ENCODE measurements at places on chromosomes 2 and 18.
A peak's percentile ranks its signal among the peaks of the same experiment; 100 is the strongest.

DNA sequence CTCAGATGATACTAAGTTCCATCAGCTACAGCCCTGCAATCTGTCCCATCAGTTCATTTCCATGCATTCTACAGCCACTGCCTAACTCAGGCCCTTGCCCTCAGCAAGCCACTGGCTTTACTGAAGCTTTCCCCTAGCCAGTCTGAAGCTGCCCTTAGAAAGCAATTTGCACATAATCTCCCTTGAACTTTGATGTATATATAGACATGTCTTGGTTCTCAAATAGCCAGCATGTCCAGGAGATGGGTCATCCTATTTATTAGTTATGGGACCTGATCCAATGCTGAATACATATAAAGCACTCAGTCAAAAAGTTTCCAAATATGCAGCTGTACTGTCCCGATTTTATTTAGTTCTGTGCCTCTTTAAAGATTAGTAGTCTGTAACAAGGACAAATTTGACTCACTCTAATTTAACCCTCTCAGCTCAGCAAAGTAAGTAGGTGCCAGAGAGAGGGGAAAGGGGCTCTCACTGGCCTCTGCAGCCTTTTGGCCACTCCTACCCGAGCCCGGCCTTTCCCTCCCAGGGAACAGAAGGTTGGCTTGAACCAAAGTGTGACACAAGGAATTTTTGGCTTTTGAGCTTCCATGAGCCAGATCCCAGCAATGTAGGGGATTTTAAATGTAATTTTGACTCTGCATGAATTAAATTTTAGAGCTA lies 70.7 kb downstream of the CCDC93 start:
- DNase-seq: peak; percentile 77

- no peak for DNase-seq
These were observed 61.6 kb upstream of the HPCAL1 start for GRCh38 chr2:10240911-10241610.

GRCh38 chr2:224059178-224059577 lies 20.1 kb upstream of the SERPINE2 start:
- no peak for DNase-seq

DNA sequence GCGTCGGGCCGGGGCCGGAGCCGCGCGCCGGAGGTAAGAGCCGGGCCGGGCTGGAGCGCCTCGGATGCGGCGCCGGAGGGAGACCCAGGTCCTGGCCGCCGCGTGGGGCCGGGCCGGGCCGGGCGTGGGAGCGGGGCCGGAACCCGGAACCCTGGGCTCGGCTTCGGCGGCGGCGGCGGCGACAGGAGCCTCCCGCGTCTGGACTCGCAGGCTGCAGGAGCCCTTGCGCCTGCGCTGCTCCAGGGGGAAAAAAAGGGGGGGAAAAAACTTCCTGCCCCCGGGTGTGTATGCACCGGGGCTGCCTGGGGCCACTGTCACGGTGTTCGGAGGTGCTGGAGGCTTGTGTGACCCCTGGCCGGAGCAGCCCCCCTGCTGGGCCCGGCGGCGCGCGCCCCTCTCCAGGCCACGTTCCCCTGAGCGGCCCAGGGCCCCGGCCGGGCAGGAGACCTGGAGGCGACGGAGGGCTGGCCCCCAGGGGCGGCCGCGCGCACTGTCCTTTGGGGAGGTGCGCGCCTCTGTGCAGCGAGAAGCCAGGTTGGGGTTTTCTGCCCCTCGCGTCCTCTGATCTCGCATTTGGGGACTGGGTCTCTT lies 864 bp downstream of the KLHL29 start:
- DNase-seq: no peak

DNA sequence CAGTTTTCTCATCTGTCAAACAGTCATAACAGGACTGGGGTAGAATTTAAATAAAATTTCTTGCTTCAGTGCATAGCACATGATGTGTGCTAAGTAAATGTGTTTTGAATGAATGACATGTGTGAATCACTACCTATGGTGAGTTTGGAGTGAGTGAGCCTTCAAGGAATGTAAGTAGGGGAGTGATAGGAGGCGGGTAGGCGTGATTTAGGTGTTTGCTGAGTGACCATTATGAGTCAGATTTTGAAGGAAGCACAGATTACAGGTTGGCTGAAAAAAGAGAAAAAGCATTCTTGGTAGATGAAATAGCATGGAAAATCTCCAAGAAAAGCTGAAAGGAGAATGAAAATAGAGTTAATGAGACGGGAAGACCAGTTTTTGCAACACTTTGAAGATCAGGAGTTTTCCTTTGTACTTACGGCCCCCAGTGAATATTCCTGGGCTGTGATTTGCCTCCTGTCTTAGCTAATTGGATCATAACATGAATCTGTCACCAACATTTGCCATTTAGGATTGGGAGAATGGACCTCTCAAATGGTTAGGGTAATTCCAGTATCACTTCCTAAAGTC lies 136.9 kb upstream of the GATA6 start:
- DNase-seq: peak; percentile 72

DNA sequence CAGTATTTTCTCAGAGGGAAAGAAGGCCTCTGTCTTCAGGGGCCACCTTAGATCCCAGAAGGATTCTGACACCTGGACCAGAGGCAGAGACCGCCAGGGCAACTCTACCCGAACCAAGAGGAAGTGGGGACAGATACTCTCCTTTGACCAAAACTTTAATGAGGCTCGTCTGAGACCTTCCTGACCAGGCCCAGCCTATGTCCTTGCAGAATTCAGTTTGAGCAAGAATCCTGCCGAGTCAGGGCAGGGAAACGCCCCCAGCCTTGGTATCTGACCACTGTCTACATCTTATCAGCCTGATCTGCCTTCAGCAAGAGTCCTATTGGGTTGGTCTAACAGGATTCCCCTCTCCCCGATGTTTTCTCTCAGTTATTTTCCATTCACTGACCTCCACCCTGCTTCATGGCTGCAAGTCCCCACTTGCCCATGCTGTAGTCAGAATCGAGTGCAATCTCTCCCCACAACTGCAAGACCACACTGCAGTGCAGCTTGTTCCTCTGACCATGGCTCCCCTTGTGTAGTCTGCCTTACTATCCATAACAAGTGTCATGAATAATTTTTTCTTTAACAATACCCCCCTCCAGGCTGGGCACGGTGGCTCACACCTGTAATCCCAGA lies 95.0 kb downstream of the MSH2 start:
- DNase-seq: no peak

- no peak for DNase-seq
These were observed 92.0 kb downstream of the LRP1B start for GRCh38 chr2:142038826-142039225.

DNA sequence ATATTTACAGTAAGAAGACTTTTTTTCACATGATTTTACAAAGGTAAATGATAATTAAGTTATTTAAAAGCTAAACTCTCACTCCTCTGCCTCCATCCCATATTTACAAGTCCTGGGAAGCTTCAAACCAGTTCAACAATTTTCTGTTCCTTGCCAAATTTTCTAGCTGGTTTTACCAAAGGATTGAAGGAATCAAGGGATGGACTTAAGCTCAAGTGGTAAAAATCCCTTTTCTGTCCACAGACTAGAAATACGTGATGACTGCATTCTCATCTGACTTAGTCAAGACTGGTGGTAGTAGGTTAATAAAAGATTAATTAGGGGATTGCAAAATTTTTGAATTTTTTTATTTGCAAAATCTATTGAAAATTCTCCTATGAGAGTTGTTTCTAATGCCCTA lies 297.3 kb downstream of the MTX2 start:
- peak; percentile 10 for DNase-seq

GRCh38 chr2:12180031-12180430 lies 433.6 kb downstream of the LPIN1 start:
- DNase-seq: no peak

DNA sequence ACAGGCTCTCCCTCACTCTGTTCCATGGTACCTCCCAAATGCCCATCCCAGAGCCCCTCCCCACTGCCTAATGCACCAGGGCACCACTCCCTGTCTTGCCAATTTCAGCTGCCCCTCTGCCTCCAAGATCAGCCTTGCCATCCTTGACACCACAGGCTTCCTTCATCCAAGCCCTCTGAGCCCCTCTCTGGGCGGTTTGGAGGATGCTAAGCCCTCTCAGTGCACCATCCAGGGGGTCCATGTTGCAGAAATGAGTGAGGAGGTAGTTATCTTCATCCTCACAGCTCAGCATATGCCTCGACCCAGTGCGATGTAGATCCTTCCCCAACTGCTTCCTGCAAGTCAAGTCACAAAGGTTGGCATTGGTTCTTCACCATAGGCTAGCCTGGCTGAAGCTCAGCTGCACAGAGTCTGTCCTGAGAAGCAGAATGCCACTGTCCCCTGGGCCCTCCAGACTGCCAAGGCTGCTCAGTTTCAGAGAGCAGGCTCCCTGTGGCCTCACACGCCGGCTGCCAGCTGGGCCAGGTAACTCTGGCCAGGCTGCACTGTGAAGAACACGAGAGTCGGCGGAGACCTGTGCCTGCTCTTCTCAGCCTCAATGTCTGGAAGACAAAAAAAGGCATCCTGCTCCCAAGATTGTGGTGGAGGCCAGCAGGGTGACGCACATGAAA lies 9.9 kb upstream of the MAP3K2 start:
- DNase-seq: no peak

GRCh38 chr18:13377496-13377895 lies 158.9 kb downstream of the LDLRAD4 start:
- DNase-seq: no peak

GRCh38 chr18:30903566-30903965 lies 139.0 kb downstream of the DSC3 start:
- no peak for DNase-seq

GRCh38 chr2:54206596-54206995 lies 49.4 kb downstream of the TSPYL6 start:
- peak; percentile 13 for DNase-seq

DNA sequence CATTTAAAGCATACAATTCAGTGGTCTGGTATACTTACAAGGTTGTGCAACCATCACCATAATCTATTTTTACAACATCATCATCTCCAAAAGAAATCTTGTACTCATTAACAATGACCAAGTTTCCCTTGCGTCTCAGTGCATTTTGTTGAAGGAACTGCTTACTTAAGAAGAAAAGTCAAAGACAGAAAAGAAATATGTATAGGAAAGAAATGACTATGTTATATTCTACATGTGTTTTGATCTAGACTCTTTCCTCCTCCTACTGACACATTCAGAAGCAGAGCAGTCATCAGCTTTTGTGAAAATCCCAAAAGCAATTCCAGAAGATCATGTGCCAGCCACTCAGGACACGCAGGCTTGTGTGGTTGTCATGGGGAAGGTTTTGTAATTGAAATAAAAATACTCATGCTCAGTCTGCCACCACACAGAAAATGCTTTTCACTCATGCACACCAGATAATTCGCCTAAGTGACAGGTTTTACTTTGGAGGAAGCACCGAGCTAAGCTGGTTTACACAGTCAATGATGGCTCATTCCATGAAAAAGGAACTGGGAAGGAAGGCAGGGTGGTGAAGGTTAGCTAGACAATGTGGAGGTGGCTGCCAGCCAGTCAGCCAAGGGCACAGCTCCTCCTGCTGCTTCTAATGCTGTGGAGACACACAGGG lies 158.5 kb upstream of the REV1 start:
- peak; percentile 70 for DNase-seq

- no peak for DNase-seq
These were observed 254.1 kb downstream of the HDAC4 start for GRCh38 chr2:239146741-239147181.

DNA sequence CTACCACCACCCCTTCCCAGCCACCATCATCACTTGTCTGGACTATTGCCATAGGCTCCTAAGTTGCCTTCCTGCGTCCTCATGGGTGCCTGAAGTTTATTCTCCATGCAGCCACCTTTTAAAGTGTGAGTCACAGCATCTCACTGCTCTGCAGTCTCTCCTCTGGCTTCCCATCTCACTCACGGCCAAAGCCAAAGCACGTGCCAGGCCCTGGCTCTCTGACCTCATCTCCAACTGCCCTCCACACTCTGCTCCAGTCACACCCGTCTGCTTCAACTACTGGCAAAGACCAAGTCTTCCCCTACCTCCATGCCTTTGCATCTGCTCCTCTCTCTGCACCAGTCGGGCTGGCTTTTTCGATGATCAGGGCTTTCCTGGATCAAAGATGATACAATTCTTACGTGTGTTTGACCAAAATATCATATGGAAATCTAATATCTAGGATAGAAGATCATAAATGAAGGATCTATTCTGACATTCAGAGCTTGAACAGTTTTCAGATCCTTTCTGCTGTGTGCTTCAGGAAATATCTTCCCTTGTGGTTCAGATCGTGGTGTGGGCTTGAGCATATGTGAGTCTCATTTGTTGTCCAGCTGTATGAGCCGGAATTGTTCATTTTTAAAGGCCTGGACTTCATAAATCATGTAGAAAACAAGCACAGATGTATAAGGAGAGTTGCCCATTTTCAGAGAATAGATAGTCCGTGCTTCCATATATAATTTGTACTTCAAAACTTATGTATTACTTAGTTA lies 175.6 kb downstream of the PRKCE start:
- peak; percentile 62 for DNase-seq

DNA sequence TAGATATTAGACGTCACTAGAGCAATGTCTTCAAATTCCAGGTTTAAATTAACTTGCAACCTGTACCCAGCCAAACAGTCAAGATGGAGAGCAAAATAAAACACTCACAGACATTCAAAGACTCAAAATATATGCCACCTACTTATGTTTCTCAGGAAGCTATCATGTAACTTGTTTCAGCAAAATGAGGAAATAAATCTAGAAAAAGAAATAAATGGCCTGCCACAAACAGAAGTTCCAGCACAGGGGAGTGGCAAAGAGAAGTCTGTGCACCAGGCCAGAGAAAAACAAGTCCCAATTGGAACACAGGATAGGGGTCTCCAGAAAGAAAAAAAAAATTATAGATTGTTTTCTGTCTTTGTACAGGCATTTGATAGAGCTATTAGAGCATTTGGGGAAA lies 96.7 kb downstream of the LRP2 start:
- no peak for DNase-seq

Measured in GM04503 (cell line).